ENCODE measurements at places on chromosomes 11 and 22.

DNA sequence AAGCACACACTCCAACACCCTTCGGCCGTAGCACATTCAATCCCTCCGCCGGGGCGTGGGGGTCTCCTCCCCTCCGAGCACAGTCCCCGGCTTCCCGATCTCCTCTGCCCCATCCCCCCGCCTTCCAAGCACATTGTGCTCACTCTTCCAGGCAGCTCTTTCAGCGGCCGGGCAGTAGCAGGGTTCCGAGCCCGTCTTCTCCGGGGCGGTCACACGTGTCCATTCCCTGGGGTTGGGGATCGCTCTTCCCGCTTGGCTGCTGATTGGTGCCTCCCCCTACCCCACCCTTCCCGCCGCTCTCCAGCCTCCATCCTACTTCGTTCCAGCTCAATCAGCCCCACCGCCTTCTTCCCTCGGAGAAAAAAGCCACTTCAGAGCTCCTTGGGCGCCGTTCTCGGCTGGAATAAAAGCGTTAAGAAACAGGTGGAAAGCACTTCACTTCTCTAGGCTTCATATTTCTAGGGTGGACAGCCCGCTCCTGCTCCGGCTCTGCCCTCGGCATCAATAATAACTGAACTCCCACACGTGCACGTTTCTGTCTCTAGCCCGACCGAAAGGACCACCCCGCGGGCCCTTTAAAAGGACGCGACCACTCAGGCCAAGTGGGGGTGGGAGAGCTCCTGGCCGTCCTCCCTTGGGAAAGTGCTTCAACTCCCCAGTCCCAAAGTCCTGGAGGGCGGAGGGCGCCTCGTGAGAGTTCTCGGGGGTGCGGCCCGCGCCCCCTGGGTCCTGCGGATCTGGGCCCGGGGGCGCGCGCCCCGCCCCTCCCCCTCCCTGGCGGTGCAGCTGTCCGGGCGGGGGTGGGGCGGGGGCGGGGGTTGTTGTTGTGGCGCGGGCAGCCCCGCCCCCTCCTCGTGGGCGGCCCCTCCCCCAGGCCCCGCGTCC lies 464 bp upstream of the CECR2 start:
- no peak for DNase-seq

GRCh38 chr22:50226063-50226874 lies 18.6 kb downstream of the TUBGCP6 start:
- no peak for DNase-seq

DNA sequence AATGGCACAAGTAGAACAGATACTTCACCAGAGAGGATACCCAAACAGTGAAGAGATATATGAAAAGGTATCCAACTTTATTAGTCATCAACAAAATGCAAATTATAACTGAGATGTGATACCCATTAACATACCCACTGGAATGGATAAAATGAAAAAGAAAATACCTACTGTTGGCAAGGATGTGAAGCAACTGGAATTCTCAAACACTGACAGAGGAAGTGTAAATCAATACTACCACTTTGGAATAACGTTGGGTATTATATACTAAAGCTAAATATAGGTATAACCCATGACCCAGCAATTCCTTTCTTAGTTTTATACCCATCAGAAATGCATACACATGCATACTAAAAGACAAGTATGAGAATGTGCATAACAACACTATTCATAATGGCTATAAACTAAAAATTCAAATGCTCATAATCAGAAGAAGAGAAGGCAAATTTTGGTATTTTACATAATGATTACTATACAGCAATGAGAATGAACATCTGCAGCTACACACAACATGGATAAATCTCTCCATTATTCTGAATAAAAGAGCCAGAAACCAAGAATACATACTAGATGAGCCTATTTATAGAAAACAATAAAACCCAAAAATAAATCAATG lies 80.6 kb downstream of the RPL27A start:
- DNase-seq: no peak

- DNase-seq: no peak
These were observed 77.6 kb downstream of the PACSIN2 start for GRCh38 chr22:42937164-42937843.

DNA sequence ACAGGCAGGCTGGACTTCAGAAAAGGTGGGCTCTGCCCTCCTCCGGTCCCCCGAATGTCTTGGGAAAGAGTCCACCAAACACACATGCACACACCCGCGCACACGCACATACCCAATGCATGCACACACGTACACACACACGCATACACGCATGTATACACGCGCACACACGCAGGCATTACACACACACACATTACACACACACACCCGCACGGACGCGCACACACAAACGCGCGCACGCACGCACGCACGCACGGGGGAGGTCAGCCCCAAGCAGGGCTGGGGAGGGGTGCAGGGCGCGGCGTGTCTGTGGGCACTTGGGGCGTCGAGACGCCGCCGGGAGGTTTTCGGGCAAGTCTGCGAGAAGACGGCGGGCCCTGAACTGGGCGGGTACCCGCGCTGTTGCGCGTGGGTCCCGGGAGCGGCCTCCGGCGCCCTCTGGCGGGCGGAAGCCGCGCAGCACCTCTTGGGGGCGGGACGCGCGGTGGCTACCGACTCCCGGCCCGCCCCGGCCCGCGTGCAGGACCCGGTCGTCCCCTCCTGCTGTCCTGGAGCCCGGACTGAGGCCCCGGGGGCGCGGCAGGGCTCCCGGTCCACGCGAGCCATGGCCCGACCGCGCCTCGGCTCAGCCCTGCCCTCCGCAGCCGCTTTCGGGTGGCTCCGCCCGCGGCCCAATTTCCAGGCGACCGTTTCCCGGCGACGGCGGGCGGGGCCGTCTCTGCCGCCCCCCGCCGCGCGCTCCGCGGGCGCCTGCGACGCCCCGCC lies 3.6 kb downstream of the SEPTIN5 start:
- no peak for DNase-seq

DNA sequence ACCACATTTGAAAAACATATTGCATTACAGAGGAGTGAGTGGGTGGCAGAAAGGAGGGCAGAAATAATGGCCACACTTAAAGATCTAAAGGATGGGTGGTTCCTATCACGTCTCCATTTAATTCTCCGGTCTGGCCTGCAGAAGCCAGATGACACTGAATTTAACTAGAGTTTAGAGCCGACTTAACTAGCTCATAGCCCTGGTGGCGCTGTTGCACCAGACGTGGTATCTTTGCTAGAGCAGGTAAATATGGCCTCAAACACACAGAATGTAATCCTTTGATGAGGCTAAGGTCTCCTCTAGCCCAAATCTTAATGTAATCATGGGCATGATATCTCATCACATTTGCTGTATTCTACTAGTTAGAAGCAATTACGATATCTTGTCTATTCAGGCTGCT lies 51.5 kb upstream of the GAL start:
- peak; percentile 49 for DNase-seq

Data from LNCaP clone FGC (cell line).